Mesothelial cell of epicardium (in vitro differentiated cells): ENCODE measurements at places on chromosomes 4 and X. TPM values are rescaled to one million over a fixed set of nuclear protein-coding genes. Genes with fewer than 3 reads are reported as not detected.
A peak's percentile ranks its signal among the peaks of the same experiment; 100 is the strongest.

GRCh38 chrX:20595928-20596575 is 329.3 kb upstream of the RPS6KA3 start:
- DNase-seq = no peak
- H3K27me3 ChIP-seq = no peaks in the 10 kb centered on the region
- no peaks in the 10 kb centered on the region for H3K36me3 ChIP-seq
- no peak overlapping the region for H3K27ac ChIP-seq
- no peak overlapping the region for H3K4me3 ChIP-seq

GRCh38 chr4:87895964-87896621 is 63.3 kb downstream of the MEPE start:
- H3K36me3 ChIP-seq = peaks cover 11% of the 10 kb centered on the region
- peaks cover 15% of the 10 kb centered on the region for H3K4me1 ChIP-seq
- H3K27me3 ChIP-seq = no peaks in the 10 kb centered on the region

GRCh38 chr4:185119927-185120630 is 23.0 kb upstream of the SLC25A4 start:
- H3K4me1 ChIP-seq = peaks cover 19% of the 10 kb centered on the region
- no peak overlapping the region for H3K27ac ChIP-seq
- no peak overlapping the region for H3K4me3 ChIP-seq
- DNase-seq = no peak
- H3K36me3 ChIP-seq = no peaks in the 10 kb centered on the region
- peaks cover 6% of the 10 kb centered on the region for H3K27me3 ChIP-seq

The EXOC1L gene
- not detected in 3 replicates for total RNA-seq

DNA sequence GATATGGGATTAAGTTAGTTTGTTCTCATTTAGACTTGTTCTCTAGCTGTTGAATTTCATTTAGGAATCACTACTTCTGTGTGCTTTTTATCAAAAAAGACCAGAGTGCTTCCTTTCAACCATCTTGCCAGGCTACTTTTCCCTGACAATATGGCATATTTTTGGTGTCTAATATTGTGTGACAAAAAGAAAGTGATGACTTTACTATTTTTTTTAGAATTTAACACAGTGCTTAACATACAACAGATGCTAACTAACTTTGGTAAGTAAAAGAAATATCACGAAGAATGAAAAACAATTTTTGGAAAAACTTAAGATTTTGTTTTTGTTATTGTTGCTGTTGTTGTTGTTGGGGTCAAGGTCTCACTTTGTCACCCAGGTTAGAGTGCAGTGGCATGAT is 462.2 kb upstream of the PABPC4L start:
- H3K27ac ChIP-seq = no peak overlapping the region
- H3K4me1 ChIP-seq = no peaks in the 10 kb centered on the region
- DNase-seq = no peak
- H3K36me3 ChIP-seq = peaks cover 2% of the 10 kb centered on the region

DNA sequence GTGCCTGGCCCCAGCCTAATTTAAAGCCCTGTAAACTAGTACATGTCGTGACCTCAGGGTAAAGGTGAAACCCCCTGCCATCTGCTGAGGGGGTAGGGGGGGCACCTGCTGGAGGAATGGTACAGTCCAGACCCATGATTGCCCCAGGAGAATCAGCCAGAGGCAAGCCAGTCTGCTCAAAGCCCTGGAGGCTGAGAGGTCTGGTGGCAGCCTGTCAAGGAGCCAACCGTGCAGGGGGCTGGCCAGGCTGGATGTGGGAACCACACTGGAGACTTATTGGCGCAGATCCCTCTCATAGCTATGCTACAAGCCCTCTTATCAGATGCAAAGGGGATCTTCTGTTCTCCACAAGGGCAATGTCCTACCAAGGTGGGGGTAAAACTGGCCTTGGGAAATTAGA is 31.4 kb upstream of the PJA1 start:
- DNase-seq = no peak
- H3K27me3 ChIP-seq = no peaks in the 10 kb centered on the region
- no peak overlapping the region for H3K4me3 ChIP-seq
- H3K27ac ChIP-seq = no peak overlapping the region
- peaks cover 6% of the 10 kb centered on the region for H3K4me1 ChIP-seq

GRCh38 chr4:102196221-102196620 is 149.1 kb downstream of the SLC39A8 start:
- DNase-seq = no peak
- no peak overlapping the region for H3K27ac ChIP-seq
- no peaks in the 10 kb centered on the region for H3K4me1 ChIP-seq
- H3K4me3 ChIP-seq = no peak overlapping the region

DNA sequence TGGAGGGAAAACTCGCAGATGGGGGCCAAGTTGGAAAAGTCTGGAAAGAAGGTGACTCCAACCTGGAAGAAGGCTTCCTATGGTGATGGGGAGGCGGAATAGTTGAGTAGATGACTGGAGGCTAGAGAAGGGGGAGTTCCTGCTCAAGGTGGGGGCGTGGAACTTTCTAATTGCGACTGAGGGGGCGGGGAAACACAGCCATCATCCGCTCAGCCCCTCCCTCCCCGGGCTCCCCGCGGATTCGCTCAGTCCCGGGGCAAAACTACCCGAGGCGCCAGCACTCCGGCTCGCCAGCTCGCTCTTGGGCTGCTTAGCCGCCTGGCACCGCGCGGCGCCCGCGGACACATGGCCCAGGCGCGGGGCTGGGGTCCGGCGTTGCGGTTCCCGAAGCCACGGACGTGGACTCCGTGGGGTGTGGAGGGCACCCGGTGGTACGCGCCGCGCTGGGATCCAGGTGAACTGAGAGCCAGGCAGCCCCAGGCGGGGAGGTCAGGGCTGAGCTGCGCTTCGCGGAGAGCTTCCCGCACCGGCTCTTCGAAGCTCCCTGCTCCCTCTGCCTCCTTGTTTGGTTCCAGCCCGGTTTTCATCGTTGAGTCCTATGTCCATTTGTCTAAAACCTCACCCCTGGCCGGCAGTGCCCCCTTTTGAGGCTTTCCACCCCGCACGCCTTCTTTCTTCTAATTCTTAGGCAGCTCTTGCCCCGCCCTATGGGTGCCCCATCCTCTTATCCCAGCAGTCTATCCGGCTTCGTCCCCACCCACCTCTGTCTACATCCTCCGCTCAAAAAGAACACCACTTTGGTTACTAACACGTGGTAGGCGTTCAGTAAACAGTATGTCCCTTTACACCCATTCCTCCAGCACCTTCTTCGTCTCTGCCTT is 38.9 kb downstream of the STARD8 start:
- H3K27me3 ChIP-seq = peaks cover 3% of the 10 kb centered on the region
- peak overlapping the region; percentile 62 for H3K4me3 ChIP-seq
- peak overlapping the region; percentile 3 for H3K27ac ChIP-seq
- H3K36me3 ChIP-seq = no peaks in the 10 kb centered on the region
- H3K4me1 ChIP-seq = peaks cover 15% of the 10 kb centered on the region
- DNase-seq = no peak

The FAM133A gene
- 0.57 to 0.98 TPM (median 0.89 TPM) in 3 replicates for total RNA-seq

- H3K4me1 ChIP-seq = peaks cover 2% of the 10 kb centered on the region
- H3K27ac ChIP-seq = no peak overlapping the region
- no peaks in the 10 kb centered on the region for H3K27me3 ChIP-seq
- H3K4me3 ChIP-seq = no peak overlapping the region
- DNase-seq = no peak
Measured at GRCh38 chr4:30116401-30116800, 603.8 kb upstream of the PCDH7 start.

GRCh38 chr4:123478859-123479345 is 82.3 kb downstream of the SPRY1 start:
- peaks cover 29% of the 10 kb centered on the region for H3K4me1 ChIP-seq
- peak overlapping the region; percentile 83 for H3K27ac ChIP-seq
- no peak overlapping the region for H3K4me3 ChIP-seq
- H3K36me3 ChIP-seq = no peaks in the 10 kb centered on the region
- DNase-seq = peak; percentile 39

The MRPL1 gene
- 25.0 to 27.8 TPM (median 27.0 TPM) in 3 replicates for total RNA-seq
